ENCODE measurements at places on chromosomes 6 and 20. TPM values are rescaled to one million over a fixed set of nuclear protein-coding genes. Genes with fewer than 3 reads are reported as not detected.
A peak's percentile ranks its signal among the peaks of the same experiment; 100 is the strongest.

Gene SMLR1
- not detected for polyA plus RNA-seq

- no peak for DNase-seq
- no peak overlapping the region for H3K27ac ChIP-seq
- no peaks in the 10 kb centered on the region for H3K36me3 ChIP-seq
- H3K27me3 ChIP-seq: no peaks in the 10 kb centered on the region
- no peak overlapping the region for H3K4me3 ChIP-seq
These were observed 159.6 kb upstream of the ZNF217 start for GRCh38 chr20:53752971-53753879.

- no peaks in the 10 kb centered on the region for H3K4me1 ChIP-seq
- H3K4me3 ChIP-seq: no peak overlapping the region
- H3K36me3 ChIP-seq: no peaks in the 10 kb centered on the region
- no peak overlapping the region for H3K27ac ChIP-seq
These were observed 41.1 kb upstream of the TRDN start for GRCh38 chr6:123677897-123678296.

GRCh38 chr6:16921399-16922110, 160.3 kb upstream of the ATXN1 start:
- no peak overlapping the region for H3K27ac ChIP-seq
- H3K36me3 ChIP-seq: no peaks in the 10 kb centered on the region
- H3K4me1 ChIP-seq: no peaks in the 10 kb centered on the region
- no peaks in the 10 kb centered on the region for H3K27me3 ChIP-seq
- H3K4me3 ChIP-seq: no peak overlapping the region
- no peak for DNase-seq

Gene L3MBTL3
- polyA plus RNA-seq: 0.95 TPM

- no peaks in the 10 kb centered on the region for H3K4me1 ChIP-seq
- no peak overlapping the region for H3K27ac ChIP-seq
- no peak overlapping the region for H3K4me3 ChIP-seq
- no peaks in the 10 kb centered on the region for H3K27me3 ChIP-seq
- no peaks in the 10 kb centered on the region for H3K36me3 ChIP-seq
- DNase-seq: no peak
These were observed 307.1 kb upstream of the FLRT3 start for GRCh38 chr20:14644306-14645097.

Gene TFAP2A
- polyA plus RNA-seq: 0.42 TPM

Gene NFATC2
- 2.8 TPM for polyA plus RNA-seq

DNA sequence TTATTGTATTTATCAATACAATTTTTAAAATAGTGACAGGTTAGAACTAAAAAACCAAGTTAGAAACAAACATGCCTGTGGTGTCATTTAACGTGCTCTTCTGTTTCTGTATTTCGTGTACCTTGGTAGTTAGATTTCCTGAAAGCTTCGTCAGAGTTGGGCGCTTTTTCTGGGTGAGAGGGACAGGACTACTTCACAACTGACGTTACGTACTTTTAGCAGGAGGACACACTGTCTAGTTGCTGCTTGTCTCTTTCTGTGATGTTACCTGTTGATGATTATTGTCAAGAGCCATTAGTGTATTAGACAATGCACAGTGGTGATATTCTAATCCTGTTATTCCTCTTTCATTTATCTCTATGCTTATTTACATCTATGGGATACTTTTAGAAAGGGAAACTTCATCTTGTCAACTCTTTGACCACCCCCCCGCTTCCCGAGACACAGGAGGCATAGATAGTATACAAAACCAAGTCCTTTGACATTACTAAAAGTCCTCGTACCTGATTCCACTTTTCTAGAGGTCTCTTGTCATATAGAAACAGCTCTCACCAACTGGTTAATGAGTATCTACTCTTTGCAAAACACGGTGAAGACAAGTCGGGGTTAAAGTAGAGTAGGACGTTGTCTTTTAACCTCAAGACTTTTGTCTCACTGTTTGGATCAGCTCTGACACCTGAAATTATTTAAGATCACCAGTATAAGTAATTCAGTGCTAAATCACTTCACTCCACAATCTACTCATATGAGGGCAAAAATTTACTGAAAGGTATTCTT, 96.3 kb downstream of the LYRM2 start:
- H3K27me3 ChIP-seq: no peaks in the 10 kb centered on the region
- DNase-seq: no peak
- no peaks in the 10 kb centered on the region for H3K36me3 ChIP-seq
- no peak overlapping the region for H3K27ac ChIP-seq
- H3K4me1 ChIP-seq: no peaks in the 10 kb centered on the region

DNA sequence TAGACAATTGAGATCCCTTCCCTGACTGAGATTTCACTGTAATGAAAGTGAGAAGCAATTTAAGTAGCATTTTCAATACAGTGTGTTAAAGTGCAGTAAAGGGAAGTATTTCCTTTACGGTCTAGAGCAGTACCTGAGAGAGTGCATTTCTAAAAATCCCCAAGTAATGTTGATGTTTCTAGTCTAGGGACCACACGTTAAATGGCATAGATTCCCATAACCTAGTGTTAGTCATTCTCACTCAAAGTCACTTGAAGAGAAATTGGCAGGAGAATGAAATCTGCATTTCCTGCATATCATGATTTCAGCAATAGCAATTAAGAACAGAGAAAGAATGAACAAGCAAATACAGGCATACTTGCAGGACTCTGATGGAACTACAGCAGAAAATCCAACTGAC, 67.9 kb downstream of the CGA start:
- H3K36me3 ChIP-seq: no peaks in the 10 kb centered on the region
- no peaks in the 10 kb centered on the region for H3K27me3 ChIP-seq
- no peaks in the 10 kb centered on the region for H3K4me1 ChIP-seq
- no peak overlapping the region for H3K4me3 ChIP-seq

- no peaks in the 10 kb centered on the region for H3K27me3 ChIP-seq
- H3K36me3 ChIP-seq: peaks cover 5% of the 10 kb centered on the region
- DNase-seq: no peak
- H3K4me3 ChIP-seq: peak overlapping the region; percentile 38
These were observed 868 bp downstream of the SRSF3 start for GRCh38 chr6:36594816-36595643.

Gene SLC9A8
- polyA plus RNA-seq: 9.9 TPM

Gene ERVFRD-1
- polyA plus RNA-seq: 0.07 TPM

DNA sequence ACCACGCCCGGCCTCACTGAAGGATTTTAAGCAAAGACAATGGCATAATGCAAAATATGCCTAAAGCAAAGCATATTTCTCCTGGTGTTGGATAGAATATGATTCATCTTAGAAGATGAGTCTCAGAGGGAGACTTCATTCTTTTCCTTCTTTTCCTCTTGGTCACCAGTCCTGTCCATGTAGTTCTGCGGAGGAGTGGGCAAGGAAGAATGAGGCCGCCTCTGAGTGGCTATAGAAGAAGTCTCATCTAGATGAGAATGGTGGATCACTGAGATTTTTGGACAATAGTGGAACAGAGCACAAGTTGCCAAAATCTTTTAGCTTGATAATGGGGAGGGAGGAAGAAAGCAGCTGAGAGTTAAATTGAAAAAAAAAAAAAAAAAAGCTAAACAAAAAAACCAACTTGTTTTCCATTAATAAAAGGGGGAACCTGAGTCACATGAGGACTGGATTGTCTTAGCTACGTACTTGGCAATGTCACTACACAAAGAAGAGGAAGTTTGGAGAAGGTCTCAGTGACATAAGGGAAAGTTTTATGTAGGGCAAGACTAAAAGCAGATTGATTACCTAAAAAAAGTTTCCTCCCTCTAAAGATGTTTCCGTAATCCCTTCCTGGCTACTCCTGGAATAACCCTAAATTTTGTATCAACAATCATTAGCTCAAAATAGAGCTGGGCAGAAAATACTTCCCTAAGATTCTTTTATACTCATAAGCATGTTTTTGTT, 6.0 kb downstream of the CD83 start:
- DNase-seq: no peak
- H3K4me1 ChIP-seq: no peaks in the 10 kb centered on the region
- no peak overlapping the region for H3K27ac ChIP-seq
- H3K27me3 ChIP-seq: no peaks in the 10 kb centered on the region

DNA sequence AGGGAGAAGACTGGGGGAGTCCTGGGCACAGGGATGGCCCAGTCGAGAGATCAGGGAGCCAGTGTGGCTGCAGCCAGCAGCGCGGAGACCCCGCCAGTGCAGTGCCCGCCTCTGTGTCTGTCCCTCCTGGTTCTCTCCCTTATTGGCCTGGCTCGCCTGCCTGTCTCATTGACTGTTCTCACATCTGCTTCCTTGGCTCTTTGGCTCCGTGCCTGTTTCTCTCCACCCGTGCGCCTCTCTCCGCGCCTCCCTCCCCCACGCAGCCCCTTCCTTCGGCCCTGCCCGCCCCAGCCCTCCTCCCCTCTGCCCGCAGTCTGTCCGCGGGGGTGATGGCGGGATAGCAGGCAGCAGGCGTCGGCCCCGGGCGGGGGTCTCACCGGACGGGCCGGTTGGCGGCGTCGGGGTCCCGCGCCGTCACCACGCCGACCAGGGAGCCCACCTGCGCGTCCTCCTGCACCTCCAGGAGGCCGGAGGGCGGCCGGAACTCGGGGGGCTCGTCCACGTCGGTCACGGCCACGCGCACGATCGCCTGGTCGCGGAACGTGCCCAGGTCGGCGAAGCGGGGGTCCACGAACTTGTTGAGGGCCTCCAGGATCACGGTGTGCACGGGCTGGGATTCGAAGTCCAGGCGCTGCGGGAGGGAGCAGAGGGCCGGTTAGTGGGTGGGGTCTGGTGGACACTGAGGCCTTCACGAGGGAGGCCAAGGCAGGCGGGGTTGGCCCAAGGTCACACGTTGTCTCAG, 92.0 kb downstream of the CD40 start:
- no peak for DNase-seq
- H3K4me1 ChIP-seq: no peaks in the 10 kb centered on the region
- no peaks in the 10 kb centered on the region for H3K36me3 ChIP-seq
- H3K4me3 ChIP-seq: no peak overlapping the region
- H3K27me3 ChIP-seq: no peaks in the 10 kb centered on the region

Gene MTFR2
- polyA plus RNA-seq: 0.49 TPM

Gene ANKEF1
- 3.1 TPM for polyA plus RNA-seq

Gene FAM120B
- polyA plus RNA-seq: 5.6 TPM

DNA sequence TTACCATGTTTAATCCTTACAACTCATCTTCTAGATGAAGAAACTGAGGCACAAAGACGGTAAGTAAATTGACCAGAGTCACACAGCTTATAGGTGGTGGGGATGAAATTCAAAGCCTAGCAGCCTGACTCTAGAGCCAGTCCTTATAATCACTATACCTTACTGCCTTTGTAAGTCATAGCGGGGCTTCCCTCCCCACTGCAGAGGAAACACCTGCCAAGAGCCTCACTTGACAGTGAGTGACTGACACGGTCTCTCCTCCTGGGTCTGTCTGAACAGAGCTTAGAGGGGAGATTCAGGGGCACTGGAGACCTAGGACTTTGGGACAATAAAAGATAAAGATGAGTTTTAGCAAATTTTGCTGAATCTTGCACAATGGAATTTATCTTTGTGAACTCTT, 12.8 kb downstream of the SUN5 start:
- no peak overlapping the region for H3K4me3 ChIP-seq
- H3K27ac ChIP-seq: no peak overlapping the region
- no peaks in the 10 kb centered on the region for H3K27me3 ChIP-seq
- no peak for DNase-seq
- no peaks in the 10 kb centered on the region for H3K36me3 ChIP-seq
- H3K4me1 ChIP-seq: no peaks in the 10 kb centered on the region

GRCh38 chr6:117288083-117288715, 22.8 kb downstream of the VGLL2 start:
- no peaks in the 10 kb centered on the region for H3K36me3 ChIP-seq
- no peaks in the 10 kb centered on the region for H3K4me1 ChIP-seq
- no peak overlapping the region for H3K4me3 ChIP-seq
- DNase-seq: no peak
- no peak overlapping the region for H3K27ac ChIP-seq
- H3K27me3 ChIP-seq: no peaks in the 10 kb centered on the region

Gene C20orf96
- 6.8 TPM for polyA plus RNA-seq

GRCh38 chr6:31966997-31967925, 4.7 kb downstream of the DXO start:
- H3K27ac ChIP-seq: no peak overlapping the region
- no peak overlapping the region for H3K4me3 ChIP-seq
- DNase-seq: no peak

Gene PTK7
- polyA plus RNA-seq: 33.1 TPM

- peak overlapping the region; percentile 93 for H3K27ac ChIP-seq
- no peak for DNase-seq
- H3K4me3 ChIP-seq: peak overlapping the region; percentile 86
These were observed 1.1 kb downstream of the B4GALT5 start for GRCh38 chr20:49712646-49712995.

DNA sequence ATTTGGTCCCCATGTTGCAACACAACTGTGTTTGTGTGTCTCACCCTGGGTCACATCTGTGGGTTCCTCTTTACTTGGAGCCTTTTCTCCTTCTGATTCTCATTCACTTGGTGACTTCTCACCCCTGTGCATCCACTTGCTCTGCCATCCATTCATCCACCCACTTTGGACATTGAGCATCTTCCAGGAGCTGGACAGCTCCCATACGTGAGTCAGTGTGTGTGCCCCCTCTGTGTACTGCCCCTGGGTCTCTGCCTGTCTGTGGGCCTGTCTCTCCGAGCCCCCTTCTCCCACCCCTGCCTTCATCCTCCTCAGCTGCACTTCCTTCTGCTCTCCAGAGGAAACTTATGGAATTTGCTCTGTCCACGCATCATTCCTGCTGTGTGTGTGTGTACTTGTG, 67.8 kb upstream of the NNAT start:
- H3K4me3 ChIP-seq: no peak overlapping the region
- H3K27ac ChIP-seq: no peak overlapping the region

Gene GRIK2
- 0.61 TPM for polyA plus RNA-seq

Gene NKAIN2
- not detected for polyA plus RNA-seq

DNA sequence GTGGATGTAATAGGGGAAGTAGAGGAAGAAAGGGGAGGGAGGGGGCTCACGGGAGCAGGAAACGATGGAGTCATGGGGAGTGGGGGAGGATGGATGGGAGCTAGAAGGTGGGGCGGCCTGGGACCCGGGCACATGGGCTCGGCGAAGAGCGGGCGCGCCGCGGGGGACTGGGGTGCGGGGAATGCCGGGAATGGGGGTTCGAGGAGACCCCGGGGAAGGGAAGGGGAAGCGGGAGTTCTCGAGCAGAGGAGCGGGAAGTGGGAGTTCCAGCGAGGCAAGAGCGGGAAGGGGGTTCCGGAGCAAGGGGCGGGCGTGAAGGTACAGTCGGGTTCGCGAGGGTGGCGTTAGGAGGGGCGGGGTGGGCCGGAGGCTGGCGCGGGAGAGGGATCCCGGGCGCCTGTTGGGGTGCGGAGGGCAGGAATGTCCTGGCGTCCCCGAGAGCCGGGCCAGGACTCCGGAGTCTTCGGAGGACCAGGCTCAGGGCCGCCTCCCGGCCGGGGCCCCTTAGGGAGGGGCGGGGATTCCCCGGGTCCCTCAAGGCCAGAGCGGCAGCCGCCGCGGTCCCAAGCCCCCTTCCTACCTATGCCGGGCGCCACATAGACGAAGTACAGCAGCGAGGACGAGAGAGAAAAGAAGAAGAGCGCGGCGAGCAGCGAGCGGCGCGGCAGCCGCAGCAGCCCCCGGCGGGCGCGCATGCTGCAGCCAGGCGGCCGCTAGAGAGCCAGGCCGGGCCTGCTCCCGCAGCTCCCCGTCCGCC, 504 bp downstream of the B4GALT5 start:
- H3K4me1 ChIP-seq: peaks cover 11% of the 10 kb centered on the region
- H3K27me3 ChIP-seq: no peaks in the 10 kb centered on the region
- no peaks in the 10 kb centered on the region for H3K36me3 ChIP-seq
- peak; percentile 83 for DNase-seq
- peak overlapping the region; percentile 85 for H3K27ac ChIP-seq
- H3K4me3 ChIP-seq: peak overlapping the region; percentile 87
